ENCODE measurements at places on chromosomes 5 and 9.

DNA sequence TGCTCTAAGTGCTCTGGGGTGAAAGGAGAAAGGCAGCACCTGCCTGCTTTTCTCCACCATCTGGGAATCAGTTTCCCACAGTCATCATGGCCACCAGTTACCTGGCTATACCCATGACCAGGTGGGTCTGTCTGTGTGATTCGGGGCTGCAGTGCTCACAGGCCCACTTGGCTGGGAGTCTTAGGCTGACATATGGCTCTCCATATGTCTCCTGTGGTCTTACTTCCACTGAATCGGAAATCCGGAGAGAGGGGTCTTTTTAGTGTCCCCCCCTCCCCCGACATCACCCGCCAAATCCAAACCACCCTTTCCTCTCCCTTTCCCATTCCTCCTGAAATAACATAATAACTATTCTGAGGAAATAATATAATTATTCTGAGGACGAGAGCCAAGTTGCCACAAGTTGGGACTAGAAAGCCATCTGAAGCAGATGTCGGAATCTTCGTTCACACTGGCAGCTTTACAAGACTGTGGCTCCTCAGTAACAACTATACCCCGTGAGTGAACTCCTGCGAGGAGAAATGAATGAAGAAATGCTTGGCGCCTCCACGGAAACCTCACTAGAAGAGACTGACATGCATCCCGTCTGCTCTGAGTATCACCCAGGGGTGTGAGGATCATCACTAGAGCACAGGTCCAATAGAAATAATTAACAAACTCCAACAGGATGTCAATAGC lies 143.4 kb downstream of the MYO10 start:
- no peak for DNase-seq

DNA sequence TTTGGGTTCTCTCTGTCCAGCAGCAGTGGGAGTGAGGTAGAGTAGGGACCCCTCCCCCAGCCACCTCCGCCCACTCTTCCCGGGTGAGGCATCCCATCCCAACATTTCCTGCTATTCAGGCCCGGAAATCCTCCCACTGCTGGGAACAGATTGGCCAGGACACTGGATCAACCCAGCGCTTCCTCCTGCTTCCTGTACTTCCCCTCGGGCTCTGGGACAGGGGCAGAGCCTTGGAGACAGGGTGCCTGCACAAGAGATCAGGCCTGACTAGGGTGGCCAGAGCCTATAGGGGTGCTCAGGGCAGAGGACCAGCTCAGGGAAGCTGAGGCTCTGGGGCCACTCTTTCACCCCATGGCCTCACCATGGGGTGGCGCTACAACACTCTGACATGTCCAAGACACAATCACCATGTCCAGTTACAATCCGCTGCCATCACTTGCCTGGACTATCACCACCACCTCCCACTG lies 14.5 kb downstream of the SH2D3C start:
- peak; percentile 62 for DNase-seq

DNA sequence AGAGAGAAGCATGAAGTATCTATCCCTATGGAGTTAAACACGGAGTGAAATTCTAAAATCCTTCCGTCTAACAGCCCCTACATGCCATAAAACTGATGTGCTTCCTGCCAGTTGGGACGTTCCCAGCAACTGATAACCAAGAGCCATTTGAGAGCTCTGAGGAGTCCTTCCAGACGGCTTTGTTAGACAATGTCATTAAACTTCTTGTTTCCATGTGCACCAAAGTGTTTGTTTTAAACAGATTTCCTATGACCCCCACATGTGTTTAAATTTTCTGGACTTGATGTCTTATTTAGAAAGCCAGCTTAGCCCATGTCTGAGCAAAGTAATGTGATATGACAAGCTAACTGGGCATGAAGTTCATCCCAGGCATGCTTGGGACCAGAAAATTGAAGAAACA lies 57.2 kb upstream of the LPAR1 start:
- DNase-seq = peak; percentile 45

GRCh38 chr5:108753877-108754276 lies 6.2 kb downstream of the FER start:
- no peak for DNase-seq

DNA sequence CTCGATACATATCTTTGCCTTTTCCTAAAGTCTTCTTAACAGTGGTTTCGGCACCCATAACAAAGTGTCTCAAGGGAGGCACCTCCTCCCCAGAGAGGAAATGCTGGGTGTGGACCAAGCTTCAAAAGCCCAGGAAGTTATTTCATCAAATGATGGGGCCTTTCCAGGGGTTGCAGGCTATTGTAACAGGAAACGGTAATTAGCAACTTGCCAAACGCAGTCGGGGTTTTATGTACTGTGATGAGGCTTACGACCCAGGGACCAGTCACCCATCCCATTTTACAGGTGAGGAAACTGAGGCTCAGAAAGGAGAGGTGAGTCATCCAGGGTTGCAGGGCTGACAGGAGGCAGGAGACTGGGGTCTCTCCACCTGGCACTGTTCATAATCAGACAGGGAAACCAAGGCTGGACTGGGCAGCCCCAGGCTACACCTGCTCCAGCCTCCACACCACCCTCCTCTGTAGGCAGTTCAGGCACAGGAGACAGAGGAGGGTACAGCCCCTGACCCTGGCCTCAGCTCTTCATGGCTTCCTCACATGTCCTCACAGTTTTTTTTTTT lies 30.0 kb upstream of the SUSD3 start:
- DNase-seq = no peak

DNA sequence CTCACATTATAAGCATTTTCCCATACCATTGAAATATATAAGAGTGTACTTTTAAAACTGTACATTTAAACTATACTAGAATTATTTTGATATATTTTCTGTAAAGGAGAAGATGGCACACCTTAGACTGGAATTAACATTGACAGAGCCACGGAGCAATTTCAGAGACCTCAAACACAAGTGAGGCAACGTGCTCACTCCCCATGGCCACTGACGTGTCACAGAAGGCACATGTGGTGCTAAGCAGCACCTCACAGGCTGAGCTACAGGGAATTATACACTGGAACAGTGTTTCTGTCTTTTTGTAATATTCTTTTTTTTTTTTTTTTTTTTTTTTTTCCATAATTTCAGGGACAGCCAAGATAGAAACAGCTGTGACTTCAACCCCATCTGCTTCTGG lies 66.5 kb downstream of the NUP214 start:
- DNase-seq = no peak

DNA sequence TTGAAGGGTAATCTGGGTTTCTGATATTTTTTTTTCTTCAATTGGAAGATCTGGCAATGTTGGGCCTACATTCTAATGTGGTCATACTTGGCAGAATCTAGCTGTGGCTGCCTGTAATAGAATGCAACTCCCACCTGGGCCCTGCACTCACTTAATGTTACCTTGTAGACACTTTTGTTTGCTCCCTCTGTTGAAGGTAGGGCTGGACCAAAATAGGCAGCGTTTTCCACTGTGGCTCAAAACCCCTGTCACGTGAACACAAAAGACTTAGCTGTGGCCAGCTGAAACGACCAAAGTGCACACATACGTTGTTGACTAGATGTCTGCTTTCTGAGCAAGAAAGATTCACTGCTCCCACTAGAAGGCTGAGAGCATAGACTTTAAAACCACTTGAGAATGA lies 117.6 kb upstream of the HMHB1 start:
- no peak for DNase-seq

GRCh38 chr5:128512894-128513293 lies 25.2 kb downstream of the FBN2 start:
- DNase-seq = no peak

- DNase-seq = no peak
Measured at GRCh38 chr5:91499943-91500531, 116.9 kb upstream of the ARRDC3 start.

DNA sequence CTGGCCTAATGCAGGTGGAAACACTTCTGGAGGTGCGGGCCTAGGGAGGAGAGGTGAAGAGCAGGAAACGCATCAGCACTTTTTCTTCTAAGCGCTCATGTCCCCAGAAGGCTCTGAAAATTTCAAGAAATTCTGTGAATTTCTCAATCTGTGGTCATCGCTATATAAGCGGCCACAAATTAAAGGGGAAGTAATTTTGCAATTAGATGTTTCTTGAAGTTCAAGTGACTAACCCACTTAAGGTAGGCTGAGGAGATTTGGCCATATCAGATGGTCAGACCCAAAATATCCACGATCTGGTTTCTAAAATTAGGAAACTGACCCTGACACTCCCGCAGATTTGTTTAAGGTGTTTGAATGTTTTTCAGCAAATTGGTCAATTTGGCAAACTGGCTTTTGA lies 16.6 kb upstream of the HMGCR start:
- DNase-seq = no peak

DNA sequence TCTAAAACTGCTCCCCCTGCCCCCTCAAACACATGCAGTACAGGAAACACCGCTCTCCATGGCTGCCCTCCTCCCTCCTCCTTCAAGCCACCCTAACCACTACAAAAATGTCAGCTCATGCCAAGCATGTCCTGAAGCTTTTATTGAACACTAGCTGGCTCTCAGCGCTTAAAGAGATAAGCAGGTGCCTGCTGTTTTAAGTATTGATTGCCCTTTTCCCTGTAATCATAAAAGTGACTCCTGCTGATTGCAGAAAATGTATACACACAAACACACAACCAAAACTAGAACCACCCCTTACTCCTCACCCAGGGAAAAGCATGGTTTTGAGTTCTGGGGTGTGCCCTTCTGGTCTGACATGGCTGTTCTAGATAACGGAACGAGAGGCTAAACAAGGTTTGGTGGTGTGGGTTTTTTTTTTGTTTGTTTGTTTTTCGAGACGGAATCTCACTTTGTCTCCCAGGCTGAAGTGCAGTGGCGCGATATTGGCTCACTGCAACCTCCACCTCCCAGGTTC lies 3.7 kb upstream of the UCK1 start:
- no peak for DNase-seq

- DNase-seq = no peak
Measured at GRCh38 chr9:71990466-71990865, 69.9 kb downstream of the C9orf57 start.

DNA sequence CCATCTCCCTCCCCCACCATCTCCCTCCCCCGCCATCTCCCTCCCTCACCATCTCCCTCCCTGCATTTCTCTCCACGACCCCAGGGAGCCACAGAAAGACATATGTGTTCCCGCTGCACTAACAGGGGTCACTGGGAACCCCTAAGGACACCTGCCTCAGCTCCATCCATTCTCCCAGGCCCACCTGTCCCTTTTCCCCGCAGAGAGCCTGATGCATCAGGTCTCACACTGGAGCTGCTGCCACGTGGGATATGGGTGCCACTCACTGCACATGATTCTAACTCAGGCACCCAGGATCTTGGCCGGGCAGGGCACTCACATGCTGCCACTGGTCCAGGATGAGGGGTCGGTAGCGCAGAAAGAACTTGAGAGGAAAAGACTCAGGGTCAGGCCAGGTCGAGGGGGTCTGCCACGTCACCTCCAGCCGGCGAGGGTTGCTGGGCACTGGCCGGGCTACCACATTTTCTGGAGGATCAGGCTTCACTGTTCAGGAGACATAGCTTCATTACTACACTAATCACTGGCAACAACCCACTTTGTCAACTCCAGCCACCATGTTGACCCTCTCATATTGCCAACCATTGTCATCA lies 33.2 kb upstream of the ENHO start:
- no peak for DNase-seq

GRCh38 chr9:94687451-94687850 lies 39.0 kb upstream of the AOPEP start:
- DNase-seq = no peak

- DNase-seq = no peak
Measured at GRCh38 chr5:108264533-108264932, 117.4 kb downstream of the FBXL17 start.

DNA sequence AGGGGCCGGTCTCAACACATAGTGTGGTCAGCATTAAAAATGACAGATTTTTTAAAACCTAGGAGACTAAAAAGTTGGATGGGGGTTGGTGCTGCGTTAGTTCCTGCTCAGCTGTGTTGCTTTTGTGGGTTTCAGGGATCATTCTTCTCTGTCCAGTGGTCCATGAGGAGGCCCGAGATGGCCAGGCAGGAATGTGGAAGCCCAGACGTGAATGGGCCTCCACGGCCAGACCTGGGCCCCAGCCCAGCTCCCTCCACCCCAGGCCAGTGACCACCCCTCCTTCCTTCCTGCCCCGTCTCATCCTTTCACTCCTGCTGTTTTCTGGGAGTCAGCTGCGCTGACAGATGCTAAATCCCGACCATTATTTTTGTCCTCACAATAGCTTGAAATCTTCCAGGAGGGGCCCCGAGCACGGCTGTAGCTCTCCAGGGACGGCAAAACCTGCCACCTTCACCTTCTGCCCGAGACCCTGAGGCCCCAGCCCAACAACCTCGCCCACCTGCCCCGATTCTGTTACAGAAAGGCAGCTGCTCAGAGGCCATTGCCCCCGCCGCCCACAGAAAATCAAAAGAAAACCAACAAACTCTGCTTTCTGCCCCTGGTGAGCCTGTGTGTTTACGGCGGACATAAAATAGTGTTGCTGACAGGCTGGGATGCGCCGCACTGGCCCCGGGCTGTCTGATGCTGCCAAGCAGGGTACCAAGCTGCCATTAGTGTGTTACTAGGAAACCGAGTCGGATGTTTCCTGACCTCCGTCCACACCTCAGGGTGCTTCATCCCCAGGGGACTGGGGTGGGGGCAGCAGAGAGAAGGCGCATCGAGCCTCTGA lies 83.7 kb upstream of the SARDH start:
- DNase-seq = no peak

GRCh38 chr5:123790226-123790625 lies 278.2 kb downstream of the CSNK1G3 start:
- no peak for DNase-seq

- no peak for DNase-seq
Measured at GRCh38 chr9:115373000-115373709, 255.2 kb upstream of the TNC start.

GRCh38 chr5:99900302-99900852 lies 634.8 kb upstream of the FAM174A start:
- DNase-seq = no peak

DNA sequence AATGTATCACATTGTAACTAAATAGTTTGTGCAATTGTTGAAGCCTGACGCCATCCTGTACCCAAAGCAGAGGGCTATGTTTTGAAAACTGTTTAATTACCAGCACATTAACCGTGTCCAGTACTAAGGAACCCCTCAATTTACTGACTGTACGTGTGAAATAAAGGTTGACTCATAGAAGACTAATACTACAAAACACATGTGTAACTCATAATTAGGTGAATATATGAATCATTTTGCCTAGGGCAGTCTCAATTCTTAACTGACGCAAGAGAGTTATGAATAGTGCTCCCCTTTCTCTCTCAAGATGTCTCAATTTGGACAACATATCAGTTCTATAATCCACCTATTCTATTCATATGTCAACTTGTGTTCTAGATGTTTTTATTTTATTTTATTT lies 558.4 kb downstream of the PRDM9 start:
- DNase-seq = no peak

- no peak for DNase-seq
Measured at GRCh38 chr9:126275386-126276001, 51.1 kb upstream of the MVB12B start.

- no peak for DNase-seq
Measured at GRCh38 chr5:59943452-59944113, 50.1 kb upstream of the PDE4D start.

DNA sequence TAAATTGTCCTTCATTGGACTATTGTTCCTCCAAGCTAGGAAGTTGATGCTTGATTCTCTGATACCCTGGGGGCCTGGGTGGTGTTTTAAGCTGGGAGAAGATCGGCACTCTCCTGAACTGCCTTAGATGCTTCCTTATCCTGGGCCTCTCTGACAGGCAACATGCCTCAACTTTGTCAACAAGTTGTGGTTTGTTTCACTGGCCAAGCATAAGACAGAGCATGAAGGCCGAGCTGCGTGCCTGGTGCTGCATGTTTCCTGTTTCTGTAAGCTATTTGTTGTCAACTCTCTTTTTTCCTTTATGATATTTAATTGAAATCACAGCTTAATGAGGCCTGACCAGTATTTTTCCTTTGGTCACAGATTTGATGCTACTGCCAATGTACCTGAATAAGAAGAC lies 187.6 kb upstream of the TNC start:
- DNase-seq = no peak

Measured in left hindlimb (tissue), 1 donor.